ENCODE measurements at places on chromosomes 4 and X.

DNA sequence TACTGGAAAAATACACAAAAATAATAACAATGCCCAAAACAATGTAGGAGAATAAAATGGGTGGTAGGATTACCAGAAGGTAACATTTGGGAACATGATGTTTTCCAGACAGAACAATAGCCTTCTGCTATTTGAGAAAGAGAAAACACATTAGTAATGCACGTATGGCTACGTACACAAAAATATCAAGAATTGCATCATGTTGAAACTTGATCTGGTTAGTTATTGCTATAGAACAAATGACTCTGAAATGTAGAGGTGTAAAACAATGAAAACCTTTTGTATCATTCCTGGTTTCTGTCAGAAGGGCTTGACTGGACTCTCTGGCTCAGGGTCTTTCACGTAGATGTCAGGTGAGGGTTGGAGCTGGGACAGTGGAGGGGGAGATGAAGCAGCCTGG is 1040.0 kb downstream of the FAT4 start:
- DNase-seq, result no peak

DNA sequence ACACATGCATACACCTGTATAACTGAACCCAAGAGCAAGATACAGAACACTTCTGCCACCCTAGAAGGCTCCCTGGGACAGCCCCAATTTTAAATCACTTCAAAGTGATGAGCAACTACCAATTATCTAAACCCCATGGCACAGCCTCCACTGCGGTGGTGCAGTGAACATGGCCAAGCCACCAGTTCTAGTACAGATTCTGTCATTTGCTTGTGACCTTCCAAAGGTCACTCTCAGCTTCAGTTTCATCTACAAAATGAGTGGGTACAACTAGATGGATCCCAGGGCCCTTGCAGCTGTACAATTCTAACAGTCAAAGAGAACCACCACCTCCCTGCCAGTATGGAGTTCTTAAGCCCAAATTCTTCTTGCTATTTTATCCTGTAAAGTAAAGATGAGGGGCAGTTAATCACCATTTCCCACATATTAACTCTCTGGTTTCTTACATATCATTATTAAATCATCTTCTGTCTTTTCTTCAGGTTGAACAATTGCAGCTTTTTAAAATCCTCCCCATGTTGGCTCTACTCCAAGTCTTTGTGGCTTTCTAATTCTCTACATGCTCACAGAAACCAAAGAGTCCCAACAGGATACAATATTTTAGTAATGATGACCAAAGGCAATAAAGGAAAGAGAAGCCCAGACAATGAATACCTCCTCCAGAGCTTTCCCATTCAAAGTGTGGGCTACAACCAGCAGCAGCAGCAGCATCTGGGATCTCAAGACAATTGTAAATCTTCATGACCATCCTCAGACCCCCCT is 39.0 kb upstream of the GPM6B start:
- DNase-seq, result no peak

DNA sequence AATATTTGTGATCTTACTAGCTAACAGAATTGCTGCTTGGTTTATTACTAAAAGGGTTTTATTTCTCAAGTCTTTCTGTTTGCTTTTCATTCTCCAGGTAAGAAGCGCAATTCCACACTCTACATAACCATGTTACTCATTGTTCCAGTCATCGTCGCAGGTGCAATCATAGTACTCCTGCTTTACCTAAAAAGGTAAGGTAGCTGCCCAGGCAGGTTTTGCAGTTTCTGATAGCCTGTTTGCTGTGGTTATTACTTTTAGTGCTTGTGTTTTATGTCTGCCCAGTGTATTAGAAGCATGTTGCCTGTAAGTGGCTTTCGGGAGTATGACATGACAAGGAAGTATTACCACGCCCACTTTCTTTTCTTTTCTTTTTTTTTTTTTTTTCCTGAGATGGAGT is 46.4 kb downstream of the IL13RA1 start:
- no peak for DNase-seq

GRCh38 chrX:13750812-13751211 is 16.3 kb downstream of the OFD1 start:
- DNase-seq, result no peak

- no peak for DNase-seq
These were observed 3.5 kb upstream of the TMSB4X start for GRCh38 chrX:12971282-12972003.

- DNase-seq, result no peak
These were observed 15.9 kb downstream of the PPA2 start for GRCh38 chr4:105458001-105458400.

- DNase-seq, result peak; percentile 72
These were observed 264.6 kb downstream of the SNCA start for GRCh38 chr4:89572224-89572858.

DNA sequence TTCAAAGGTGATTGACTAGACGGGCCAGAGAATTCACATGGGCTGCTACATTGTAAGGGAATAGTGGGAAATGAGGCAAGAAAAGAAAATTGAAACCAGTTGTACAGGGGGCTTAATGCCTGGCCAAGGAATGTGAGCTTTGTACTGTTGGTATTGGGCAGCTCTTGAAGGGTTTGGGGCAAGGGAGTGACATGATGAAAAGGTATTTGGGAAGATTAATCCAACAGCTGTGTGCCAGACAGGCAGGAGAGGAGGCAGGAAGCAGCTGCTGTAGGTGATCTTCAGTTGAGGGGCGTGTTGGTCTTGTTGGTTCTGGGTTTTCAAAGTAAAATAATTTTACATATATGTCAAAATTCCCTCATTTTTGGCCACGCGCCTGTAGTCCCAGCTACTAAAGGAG is 384.5 kb upstream of the TENM3 start:
- DNase-seq, result no peak

DNA sequence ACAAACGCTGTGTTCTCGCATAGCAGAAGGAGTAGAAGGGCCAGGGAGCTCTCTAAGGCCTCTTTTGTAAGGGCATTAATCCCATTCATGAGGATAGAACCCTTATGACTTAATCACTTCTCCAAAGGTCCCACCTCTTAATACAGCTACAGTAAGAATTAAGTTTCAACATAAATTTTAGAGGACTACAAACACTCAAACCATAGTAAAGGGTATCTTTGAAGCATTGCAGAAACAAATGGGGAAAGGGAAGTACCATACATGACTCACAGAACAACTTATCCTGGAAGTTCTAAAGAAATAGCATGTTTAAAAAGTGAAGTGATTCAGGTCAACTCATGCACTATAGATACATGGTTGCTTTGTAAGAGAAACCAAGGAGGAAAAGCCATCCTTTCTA is 680.8 kb downstream of the RPA4 start:
- DNase-seq, result no peak

GRCh38 chrX:99973572-99974226 is 436.4 kb downstream of the PCDH19 start:
- DNase-seq, result no peak

- no peak for DNase-seq
These were observed 30.1 kb downstream of the SPATA18 start for GRCh38 chr4:52081216-52081615.

- no peak for DNase-seq
These were observed 378.9 kb downstream of the KCNIP4 start for GRCh38 chr4:21569638-21570037.

DNA sequence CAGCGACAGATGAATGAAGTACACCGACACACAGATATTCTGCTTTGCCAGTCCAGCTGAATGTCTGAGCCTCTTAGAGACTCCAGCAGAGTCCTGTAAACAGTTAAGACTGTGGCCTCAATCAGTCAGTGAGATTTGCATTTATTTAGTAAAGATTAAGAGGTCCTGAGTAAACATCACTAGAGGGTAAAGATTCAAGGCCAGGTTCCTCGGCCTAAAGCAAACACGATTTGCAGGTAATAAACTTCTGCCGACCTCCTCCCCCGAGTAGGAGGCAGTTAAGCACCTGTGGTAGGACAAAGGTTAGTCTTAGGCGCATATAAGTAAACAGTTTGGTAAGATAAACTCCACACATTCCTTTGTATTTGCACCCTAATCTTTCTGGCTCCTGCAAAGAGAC is 99.6 kb downstream of the CFAP47 start:
- DNase-seq, result no peak

DNA sequence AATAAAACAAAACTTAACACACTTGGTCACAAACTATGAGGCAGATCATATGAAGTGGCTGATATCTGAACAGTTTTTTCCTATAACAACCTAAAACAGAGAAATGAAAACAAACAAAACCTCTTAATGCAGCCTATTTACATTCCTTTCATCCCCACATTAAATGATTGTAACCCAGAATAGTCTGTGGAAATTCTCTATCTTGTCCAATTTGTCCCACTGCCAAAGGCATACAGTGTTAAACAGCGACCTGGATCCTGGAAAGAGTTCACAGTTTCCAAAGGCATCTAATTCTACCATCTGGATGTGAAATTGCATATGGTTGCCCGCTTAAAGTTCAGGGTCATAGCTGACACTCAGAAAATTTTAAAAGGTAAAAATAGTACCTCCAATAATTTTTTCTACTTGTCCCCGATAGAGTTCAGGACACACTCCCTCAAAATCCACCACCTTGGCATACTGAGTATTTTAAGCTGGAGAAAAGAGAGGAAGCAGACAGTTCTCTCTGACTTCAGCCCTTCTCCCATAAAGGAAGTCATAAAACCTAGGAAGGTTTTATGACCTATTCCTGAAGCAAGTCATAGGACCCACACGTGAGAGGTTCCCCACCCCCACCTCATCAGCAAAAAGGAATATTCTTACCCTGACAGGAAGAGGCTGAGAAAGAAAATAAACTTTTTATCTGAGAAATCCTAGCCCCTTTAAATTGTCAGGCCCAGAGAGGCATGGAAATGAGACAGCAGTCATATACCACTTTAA is 270.2 kb downstream of the PAPSS1 start:
- DNase-seq, result no peak
